ENCODE measurements at places on chromosomes 4 and X.

- DNase-seq, result no peak
Measured at GRCh38 chr4:13483768-13484121, 395 bp downstream of the RAB28 start.

DNA sequence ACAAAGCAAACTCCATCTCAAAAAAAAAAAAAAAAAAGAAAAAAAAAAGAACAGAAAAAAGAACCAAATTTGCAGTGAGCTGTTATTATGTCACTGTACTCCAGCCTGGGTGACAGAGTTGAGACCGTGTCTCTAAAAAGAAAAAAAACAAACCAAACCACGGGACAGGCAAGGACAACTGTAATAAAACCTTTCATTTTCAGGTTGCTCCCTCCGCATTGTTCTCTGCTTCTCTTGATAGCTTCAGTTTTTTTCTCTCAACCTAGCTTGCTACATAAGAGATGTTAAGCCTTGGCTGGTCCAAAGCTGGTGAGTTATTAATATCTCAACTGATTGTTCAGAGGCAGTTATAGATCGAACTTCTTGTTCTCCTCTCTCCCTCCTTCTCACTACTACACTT is 23.1 kb upstream of the ELF2 start:
- DNase-seq, result no peak

- DNase-seq, result no peak
Measured at GRCh38 chr4:173237762-173238161, 69.2 kb downstream of the GALNT7 start.

DNA sequence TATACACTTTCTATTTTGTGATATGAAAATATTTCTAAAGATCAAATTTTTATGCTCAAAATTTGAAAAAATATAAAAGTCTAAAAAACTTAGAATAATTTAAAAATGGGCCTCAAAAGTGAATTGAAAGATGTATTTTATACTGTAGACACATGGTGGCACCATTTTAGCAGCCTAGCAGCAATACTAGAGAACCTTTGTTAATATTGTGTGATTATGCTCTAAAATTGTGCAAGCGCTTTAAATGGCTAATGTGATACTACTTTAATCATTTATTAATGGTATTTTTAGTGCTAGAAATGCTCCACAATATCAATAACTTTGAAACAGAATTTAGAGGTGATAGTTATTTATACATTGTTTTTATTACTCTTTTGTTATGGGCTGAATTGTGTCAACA is 3.7 kb upstream of the GUF1 start:
- no peak for DNase-seq
